ENCODE measurements at places on chromosomes 4 and X. TPM values are rescaled to one million over a fixed set of nuclear protein-coding genes. Genes with fewer than 3 reads are reported as not detected.

DNA sequence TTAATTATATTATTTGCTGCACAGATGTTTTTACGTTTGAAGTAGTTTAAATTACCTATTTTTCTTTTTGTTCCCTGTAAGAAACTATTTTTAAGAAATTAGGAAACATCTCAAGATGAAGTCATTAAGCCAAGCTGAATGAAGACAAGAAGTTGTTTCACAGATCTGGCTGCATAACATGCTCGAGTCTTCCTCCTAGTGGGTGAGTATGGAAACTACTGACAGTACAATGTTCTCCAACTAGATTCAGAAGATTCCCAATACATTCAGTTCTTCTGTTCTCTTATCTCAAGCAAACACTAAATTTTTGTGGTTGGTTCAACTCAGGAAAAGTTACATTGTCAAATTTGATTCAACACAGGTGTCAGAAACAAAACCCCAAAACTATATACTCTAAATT, 256.8 kb upstream of the VCX start:
- DNase-seq, result peak; percentile 4

DNA sequence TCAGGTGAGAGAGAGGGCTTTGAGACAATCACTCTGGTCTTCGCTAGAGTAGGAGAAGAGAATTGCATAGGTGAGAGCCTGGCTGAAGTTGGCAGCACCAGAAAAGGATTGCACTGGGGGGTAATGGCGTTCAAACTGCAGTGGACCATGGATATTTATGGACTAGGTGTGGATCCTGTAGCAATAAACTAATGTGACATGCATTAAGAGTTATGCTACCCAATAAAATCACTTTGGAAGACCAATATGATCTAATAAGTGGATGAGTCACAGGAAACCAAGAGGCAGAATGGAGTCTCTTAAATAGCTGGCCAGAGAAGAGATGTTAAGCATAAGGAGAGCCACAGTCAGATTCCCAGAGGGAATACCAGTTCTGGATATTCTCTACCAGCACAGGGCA, 259.8 kb downstream of the FBXO8 start:
- no peak for DNase-seq

DNA sequence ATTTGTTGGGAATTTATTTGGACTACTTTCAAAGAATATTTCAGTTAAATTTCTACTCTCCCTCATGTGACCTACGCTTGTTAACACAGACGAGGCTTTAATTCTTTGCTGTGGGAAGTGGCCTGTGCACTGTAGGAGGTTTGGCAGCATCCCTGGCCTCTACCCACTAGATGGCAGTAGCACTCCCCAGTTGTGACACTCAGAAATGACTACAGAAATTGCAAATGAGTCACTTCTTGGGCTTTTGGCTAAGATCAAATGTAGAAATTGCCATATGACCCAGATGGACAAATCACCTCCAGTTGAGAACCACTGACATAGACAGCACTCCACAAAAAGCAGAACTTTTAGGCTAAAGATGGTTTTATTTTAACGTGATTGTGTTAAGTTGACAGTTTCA, 22.1 kb downstream of the PIR start:
- DNase-seq, result no peak

DNA sequence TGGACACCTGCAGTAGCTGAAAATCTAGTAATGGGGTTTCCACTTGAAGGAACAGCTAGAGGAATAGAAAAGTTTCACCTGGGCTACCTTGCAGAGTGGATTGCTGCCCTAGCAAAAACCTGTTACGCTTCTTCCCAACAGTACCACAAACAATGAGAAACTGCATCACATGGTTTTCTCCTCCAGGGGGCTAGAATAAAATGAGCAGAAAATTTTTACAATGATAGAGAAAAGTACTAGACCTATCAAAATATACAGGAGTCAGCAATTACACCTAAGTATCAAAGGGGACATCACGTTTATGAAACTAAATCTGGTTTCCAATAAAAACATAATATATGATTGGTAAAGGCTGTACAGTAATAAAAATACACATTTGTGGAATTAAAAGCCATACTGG, 423.1 kb upstream of the PITX2 start:
- no peak for DNase-seq

GRCh38 chrX:106874075-106874474, 29.1 kb downstream of the RIPPLY1 start:
- DNase-seq, result peak; percentile 9

PLP1 gene
- total RNA-seq, result 3.7 TPM

CDKL2 gene
- total RNA-seq, result 2.3 TPM

ZFP92 gene
- 0.22 TPM for total RNA-seq
